ENCODE measurements at places on chromosomes 6 and 20. TPM values are rescaled to one million over a fixed set of nuclear protein-coding genes. Genes with fewer than 3 reads are reported as not detected.

COL21A1 gene
- total RNA-seq, result 0.38 TPM

PDE7B gene
- total RNA-seq, result 60.0 TPM

CD24 gene
- total RNA-seq, result 12.3 TPM

KIAA1755 gene
- total RNA-seq, result 2.5 TPM

TRIM31 gene
- total RNA-seq, result not detected

C20orf141 gene
- not detected for total RNA-seq

CTAGE9 gene
- total RNA-seq, result not detected

RSPH4A gene
- under 0.01 TPM for total RNA-seq

CST5 gene
- not detected for total RNA-seq

MYL9 gene
- total RNA-seq, result 19.7 TPM

FAM83D gene
- total RNA-seq, result 3.7 TPM

TSPO2 gene
- not detected for total RNA-seq

HMGCLL1 gene
- 0.28 TPM for total RNA-seq
